CD4-positive, alpha-beta memory T cell (primary cell): ENCODE measurements at places on chromosomes 16 and 17. TPM values are rescaled to one million over a fixed set of nuclear protein-coding genes. Genes with fewer than 3 reads are reported as not detected.

Gene UTS2R
- not detected for polyA plus RNA-seq

Gene PKMYT1
- not detected for polyA plus RNA-seq

Gene APOBR
- polyA plus RNA-seq, result 3.5 TPM

Gene CDK12
- 6.4 TPM for polyA plus RNA-seq

Gene KRTAP9-2
- polyA plus RNA-seq, result not detected

Gene REXO5
- 0.22 TPM for polyA plus RNA-seq

Gene CES1
- polyA plus RNA-seq, result 2.1 TPM

Gene PCGF2
- polyA plus RNA-seq, result not detected

Gene PPY
- not detected for polyA plus RNA-seq

Gene CDRT15
- polyA plus RNA-seq, result not detected

Gene ETV4
- polyA plus RNA-seq, result not detected

Gene CD79B
- polyA plus RNA-seq, result 54.4 TPM

Gene HSD17B2
- polyA plus RNA-seq, result not detected

Gene PPP1R27
- 0.18 TPM for polyA plus RNA-seq

Gene USP31
- polyA plus RNA-seq, result 0.99 TPM

Gene BIRC5
- polyA plus RNA-seq, result 0.18 TPM

Gene GPR139
- polyA plus RNA-seq, result not detected

Gene NOS2
- polyA plus RNA-seq, result not detected

Gene CLEC18A
- not detected for polyA plus RNA-seq

Gene SLC6A4
- not detected for polyA plus RNA-seq

Gene ZPBP2
- polyA plus RNA-seq, result 0.25 TPM

Gene TP53TG3B
- polyA plus RNA-seq, result not detected
